ENCODE measurements at places on chromosomes 4 and X.

- no peak for DNase-seq
Observed at GRCh38 chr4:184536881-184537248, 62.5 kb upstream of the IRF2 start.

GRCh38 chr4:41687971-41688370, 60.6 kb downstream of the PHOX2B start:
- no peak for DNase-seq

- DNase-seq: no peak
Observed at GRCh38 chr4:37802068-37802666, 24.3 kb upstream of the PGM2 start.

DNA sequence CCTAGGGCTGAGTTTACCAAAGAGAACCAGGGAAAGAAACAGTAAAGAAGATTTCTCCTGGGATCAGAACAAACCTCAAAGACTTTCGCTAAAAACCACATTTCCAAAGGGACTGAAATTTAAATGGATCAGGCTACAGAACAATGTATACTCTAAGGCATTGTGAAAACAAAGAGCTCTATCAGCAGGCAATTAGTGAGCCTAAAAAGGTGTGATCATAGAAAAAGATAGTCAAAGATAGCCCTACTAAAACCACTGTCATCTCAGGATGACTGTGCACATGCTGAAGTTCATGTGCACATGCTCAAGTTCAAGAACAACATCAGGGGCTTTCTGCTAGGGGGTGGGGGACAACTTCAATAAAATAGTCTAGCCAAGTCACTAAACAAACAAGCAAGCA, 12.9 kb upstream of the SMIM10L2A start:
- no peak for DNase-seq

DNA sequence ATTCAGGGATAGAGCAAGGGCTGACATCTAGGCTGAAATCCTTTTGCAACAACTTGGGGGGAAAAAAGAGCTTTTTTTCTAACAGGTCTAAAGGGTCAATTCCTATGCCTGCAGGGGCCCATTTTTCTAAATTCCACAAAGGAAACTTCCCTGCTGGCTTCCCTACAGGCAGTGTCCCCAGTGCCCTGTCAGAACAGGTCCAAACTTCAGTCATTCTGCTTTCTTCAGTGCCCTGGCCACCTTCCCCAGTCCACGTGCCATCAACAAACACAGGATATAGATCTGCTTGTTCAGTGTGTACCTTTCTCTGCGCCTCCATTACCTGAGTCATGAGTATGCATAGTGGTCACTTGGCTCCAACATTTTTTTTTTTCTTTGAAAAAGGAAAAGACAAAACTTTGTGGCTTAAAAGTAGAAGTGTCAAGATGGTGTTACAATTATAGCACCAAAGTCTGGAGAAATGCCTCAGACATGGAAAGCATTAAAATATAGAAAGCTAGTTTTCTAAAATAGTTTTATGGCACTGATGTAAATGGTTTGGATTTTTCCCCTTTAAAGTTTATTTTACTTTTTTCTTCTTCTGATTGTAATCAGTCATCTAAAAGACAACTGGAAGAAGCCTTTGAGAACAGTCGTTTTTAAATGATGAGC, 84.0 kb upstream of the JADE1 start:
- DNase-seq: no peak

- DNase-seq: no peak
Observed at GRCh38 chr4:106503116-106504050, 134.8 kb upstream of the GIMD1 start.

DNA sequence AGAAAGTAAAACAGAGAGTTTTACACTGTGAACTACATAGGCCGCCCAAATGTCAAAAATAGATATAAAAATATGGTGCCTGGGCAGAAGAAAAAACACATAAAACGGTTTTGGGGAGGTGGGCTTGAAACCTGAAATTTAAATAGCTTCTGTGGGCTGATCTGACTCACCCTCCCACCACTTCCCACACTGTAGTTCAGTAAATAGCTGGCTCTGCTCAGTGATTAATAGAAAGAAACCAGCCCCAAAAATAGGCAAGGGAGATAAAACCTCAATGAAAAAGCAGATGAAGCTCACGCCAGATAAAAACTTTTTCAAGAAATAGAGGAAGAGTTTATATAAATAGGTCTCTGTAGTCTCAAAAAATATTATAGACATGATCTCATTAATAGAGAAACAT, 13.2 kb upstream of the COX7B2 start:
- DNase-seq: no peak

DNA sequence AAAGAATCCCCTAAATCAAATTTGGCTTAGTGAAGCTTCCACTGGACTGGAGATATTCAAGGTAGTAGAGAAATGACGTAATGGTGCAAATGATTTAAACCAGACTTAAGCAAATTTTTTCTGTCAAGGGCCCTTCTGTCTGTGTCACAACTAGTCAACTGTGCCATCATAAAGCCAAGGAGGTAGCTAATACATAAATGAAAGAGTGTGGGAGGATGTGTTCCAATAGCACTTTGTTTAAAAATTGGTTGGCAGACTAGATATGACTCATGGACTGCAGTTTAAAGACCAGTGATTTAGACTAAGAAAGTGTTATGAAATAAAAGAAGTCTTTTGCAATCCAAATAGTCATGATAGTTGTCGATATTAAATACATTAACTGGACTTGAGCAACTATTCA, 24.3 kb upstream of the TEX13C start:
- DNase-seq: no peak

- no peak for DNase-seq
Observed at GRCh38 chr4:27304751-27305150, 444.1 kb downstream of the STIM2 start.

DNA sequence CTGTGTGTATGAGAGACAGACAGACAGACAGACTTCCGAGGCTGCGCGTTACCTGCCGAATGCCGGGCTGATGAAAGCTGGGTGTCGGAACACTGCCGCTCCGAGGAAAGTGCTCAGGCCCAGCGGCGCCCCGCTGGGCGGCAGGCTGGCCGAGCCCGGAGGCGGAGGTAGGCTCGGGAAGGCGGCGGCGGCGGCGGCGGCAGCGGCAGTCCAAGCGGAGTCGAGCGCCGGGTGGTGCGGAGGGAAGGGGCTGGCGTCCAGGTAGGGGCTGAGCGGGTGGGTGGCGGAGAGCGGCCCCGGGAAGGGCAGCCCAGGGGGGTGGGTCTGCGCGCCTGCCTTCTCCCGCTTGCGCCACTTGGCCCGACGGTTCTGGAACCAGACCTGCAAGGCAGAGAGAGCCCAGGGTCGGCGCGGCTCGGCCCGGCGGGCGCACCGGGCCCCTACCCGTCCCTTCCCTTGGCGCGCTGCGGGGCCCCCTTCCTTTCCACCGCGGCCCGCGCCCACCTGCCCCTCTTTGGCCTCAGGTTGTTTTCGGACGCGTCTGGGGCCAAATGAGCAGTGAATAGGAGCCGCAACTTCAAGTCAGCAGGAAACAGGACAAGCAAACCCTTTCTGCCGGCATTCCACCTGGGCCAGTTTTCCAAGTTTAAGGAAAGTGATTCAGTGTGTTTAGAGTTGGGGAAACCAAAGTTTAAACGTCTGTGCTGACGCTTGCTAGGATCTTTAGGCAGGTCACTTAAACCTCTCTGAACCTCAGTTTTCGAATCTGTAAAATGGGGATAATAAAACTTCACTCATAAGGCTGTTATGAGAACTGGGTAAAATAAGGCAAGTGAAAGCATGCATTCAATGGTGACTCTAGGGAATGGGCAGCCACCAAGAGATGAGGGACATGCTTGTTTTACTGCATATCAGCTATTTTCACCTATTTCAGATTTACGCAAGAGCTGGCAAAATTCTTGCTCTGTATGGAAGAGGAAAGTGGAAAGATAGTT, 8.4 kb downstream of the ARX start:
- DNase-seq: no peak

- DNase-seq: no peak
Observed at GRCh38 chrX:23851544-23851943, 56.2 kb downstream of the APOO start.

DNA sequence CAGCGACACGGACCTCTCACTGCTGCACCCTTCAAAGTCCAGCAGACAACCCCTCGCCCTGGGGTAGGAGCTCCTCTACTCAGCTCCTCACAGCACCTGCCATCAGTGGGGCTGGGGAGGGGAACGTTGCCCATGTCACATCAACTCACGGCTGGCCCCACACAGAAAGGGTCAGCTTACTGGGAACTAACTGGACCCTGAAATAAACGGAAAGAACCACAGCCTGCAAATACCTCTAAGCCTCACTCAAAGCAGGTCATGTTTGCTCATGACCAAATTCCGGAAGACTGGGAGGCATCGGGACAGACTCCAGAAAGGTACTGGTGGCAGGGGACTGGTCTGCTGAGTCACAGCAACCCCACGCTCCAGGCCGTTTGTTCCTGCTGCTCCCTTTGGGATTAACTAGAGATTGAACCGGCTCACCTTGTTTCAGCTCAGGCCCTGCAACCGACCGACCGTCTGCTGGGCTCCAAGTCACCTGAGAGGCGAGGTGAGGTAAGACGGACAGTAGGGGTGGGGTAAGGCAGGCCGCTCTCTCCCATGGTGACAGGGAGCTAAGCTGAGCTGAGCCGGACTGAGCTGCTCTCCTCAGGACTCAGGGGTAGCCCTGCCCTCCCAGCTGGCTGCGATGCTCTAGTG, 5.6 kb downstream of the G6PD start:
- DNase-seq: no peak

- DNase-seq: no peak
Observed at GRCh38 chr4:119313237-119313636, 8.7 kb downstream of the FABP2 start.

GRCh38 chr4:149493492-149493891, 322.2 kb downstream of the IQCM start:
- no peak for DNase-seq

GRCh38 chr4:87939978-87940690, 35.4 kb upstream of the SPP1 start:
- no peak for DNase-seq

DNA sequence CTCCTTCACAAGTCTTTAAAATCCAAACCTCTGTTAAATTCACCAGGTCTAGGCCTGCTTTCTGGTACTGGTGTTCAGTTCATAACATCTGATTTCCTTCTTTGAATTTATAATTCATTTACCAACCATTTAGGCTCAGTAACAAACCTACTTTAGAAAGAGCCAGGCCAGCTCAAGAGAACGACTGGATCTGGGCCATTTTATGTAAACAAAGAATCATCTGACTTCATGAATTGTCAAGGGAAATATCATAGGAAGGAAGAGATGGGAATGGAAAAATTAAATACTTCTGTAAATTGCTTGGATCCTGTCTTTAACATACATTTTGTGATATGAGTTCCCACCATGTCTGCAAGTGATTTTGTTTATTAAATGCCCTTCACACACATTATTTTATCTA, 36.5 kb downstream of the DCHS2 start:
- DNase-seq: no peak

- no peak for DNase-seq
Observed at GRCh38 chr4:168141733-168142132, 49.4 kb downstream of the ANXA10 start.

DNA sequence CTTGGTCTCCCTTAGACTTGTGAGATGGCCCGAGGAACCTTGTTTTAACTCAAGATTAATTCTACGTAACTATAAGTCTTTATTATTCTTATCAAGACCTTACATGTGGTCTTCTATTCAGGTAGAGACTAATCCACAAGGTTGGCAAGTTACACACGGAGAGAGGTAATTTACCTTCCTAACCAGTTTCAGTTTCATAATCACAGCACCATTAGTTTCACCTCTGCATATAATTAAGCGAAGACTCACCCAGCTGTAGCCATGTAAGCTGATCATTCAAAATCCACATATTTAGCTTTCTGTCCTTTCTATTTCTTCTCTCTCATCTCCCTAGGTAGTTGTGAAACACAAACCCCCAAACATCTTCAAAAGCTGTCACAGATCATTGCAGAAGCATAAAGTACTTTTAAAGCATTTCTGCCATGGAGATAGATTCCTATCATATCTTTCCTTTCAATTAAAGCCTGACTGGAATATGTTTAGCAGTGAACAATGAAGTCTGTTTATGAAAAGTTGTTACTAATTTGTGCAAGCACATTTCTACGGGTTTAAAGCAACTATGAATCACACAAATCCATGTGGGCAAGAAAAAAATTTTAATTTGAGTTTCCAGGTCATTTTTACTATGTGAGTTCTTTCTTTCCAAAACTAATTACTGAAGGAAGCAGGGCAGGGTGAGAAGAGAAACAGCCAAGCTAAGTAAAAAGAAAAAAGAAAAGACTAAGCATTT, 78.5 kb downstream of the BTC start:
- DNase-seq: no peak

- DNase-seq: no peak
Observed at GRCh38 chr4:22179124-22179874, 230.7 kb upstream of the KCNIP4 start.

- DNase-seq: no peak
Observed at GRCh38 chr4:181345931-181346330, 897.3 kb upstream of the TENM3 start.

- no peak for DNase-seq
Observed at GRCh38 chr4:183335369-183335940, 13.2 kb upstream of the CLDN24 start.

DNA sequence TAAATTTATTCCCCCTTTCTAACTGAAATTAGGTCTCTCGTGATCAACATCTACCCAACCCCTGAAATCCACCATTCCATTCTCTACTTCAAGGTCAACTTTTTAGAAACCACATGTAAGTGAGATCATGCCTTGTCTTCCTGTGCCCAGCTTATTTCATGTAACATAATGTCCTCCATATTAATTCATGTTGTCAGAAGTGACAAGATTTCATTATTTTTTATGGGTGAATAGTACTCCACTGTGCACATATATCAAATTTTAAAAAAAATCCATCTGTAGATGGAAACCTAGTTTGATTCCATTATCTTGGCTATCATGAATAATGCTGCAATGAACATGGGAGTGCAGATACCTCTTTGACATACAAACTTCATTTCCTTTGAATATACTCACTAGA, 1.5 kb downstream of the PPID start:
- DNase-seq: no peak

GRCh38 chr4:54513204-54513603, 144.6 kb upstream of the KIT start:
- no peak for DNase-seq

- DNase-seq: no peak
Observed at GRCh38 chr4:41448934-41449333, 89.0 kb upstream of the LIMCH1 start.

- DNase-seq: no peak
Observed at GRCh38 chr4:26609391-26609790, 25.5 kb downstream of the TBC1D19 start.

GRCh38 chr4:139726615-139727014, 61.0 kb downstream of the MGST2 start:
- no peak for DNase-seq

DNA sequence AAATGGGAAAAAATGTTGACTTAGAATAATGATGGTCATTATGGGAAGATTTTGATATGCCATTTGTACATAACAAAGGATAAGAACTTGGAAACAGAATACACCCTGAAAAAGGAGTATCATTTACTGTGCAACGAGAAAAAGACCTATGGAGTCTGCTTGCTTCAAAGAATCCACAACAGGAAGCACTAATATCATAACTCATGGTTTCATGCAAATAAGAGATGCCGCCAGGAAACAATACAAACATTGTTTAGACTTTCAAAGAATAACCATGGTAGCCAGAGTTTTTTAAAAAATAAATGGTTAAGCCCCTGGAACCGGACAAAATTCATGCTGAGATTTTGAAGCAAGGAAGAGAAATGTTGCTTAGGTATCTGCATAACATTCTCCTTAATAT, 139.9 kb upstream of the ETNPPL start:
- no peak for DNase-seq

All from memory B cell (primary cell).